ENCODE measurements at places on chromosomes 4 and X.

GRCh38 chrX:69374569-69374968, 129.6 kb upstream of the NALF2 start:
- DNase-seq: no peak

- no peak for DNase-seq
These were observed 21.9 kb upstream of the MRFAP1 start for GRCh38 chr4:6618386-6619115.

GRCh38 chr4:137156054-137156453, 376.2 kb downstream of the PCDH18 start:
- no peak for DNase-seq

GRCh38 chr4:81997313-81997712, 376.5 kb downstream of the HNRNPD start:
- DNase-seq: no peak

GRCh38 chrX:40773809-40774208, 38.5 kb upstream of the MED14 start:
- no peak for DNase-seq

DNA sequence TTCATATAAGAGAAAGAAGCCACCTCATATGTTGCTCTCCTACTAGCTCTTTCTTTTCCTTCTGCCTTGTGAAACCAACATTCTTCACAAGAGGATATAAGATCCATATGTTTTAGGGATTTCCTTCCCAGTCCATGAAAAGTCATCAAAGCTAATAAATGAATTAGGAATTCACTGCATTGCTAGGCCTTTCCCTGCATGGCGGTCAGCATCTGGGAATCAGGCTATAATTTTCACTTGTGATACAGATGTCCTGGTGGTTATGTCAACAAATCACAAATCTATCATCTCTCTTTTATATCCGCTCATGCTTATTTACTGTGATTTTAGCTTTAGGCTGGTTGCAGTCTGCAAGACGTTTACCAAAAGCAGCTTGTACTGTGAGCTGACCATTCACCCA, 510.0 kb downstream of the NLGN4X start:
- DNase-seq: no peak

GRCh38 chr4:185811509-185812364, at the start of gene SORBS2:
SORBS2 (minus strand) TSS chr4:185812194; CDS start chr4:185690571, 121,623 bp downstream.
- peak; percentile 52 for DNase-seq

- no peak for DNase-seq
These were observed 738.0 kb upstream of the AADAT start for GRCh38 chr4:170827562-170828274.

DNA sequence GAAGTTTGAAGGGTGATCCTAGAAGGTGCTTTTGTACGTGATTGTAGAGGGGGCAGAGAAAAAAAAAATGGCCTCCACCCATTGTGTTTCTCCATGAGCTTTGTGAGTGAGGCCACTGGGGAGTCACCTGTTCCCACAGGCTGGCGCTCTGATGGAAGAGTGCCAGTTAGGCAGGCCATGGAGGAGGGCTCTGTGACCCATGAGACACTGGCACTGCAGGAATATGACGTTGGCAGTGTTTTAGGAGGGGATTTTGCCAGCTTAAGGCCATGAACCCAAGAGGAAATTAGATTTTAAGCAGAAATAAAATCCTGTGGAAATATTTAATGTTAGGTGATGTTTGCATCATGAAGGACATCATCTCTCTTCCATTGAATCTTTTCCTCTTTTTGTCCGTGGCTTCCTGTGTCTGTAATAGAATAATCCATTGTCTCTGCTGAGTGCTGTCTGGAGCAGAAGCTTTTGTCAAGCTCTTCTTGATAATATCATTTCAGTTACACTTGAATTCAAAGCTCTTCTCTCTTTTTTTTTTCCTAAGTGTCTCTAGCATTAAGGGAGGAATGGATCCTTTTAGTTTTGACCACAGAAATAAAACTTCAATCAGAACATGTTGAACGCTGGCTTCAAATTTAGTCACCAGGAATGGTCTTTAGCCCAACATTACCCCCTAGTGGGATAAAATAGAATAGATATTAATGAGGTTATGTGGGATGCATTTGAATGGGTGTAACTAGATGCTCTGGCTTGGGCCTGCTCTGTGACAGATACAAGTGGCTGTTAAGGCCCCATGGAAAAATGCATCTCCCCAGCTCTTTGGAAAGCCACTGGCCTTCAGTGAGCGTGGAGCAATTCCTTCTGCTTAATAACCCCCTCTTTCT, 41.0 kb upstream of the UCP1 start:
- peak; percentile 42 for DNase-seq

GRCh38 chr4:7526491-7526890, 91.8 kb upstream of the PSAPL1 start:
- DNase-seq: no peak

DNA sequence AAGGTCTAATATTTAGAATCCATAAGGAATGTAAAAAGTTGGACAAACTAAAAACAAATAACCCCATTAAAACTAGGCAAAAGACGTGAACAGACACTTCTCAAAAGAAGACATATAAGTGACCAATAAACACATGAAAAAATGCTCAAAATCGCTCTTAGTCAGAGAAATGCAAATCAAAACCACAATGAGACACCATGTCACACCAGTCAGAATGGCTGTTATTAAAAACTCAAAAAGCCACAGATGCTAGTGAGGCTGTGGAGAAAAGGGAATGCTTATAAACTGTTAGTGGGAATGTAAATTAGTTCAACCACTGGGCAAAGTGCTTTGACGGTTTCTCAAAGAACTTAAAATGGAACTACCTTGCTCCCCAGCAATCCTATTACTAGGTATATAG, 674.3 kb upstream of the MAGEB2 start:
- DNase-seq: no peak

GRCh38 chr4:159137176-159137575, 34.3 kb downstream of the RAPGEF2 start:
- DNase-seq: no peak

- DNase-seq: no peak
These were observed 4.8 kb downstream of the SLC16A2 start for GRCh38 chrX:74426071-74426470.
